ENCODE measurements at places on chromosomes 3 and 15.
A peak's percentile ranks its signal among the peaks of the same experiment; 100 is the strongest.

DNA sequence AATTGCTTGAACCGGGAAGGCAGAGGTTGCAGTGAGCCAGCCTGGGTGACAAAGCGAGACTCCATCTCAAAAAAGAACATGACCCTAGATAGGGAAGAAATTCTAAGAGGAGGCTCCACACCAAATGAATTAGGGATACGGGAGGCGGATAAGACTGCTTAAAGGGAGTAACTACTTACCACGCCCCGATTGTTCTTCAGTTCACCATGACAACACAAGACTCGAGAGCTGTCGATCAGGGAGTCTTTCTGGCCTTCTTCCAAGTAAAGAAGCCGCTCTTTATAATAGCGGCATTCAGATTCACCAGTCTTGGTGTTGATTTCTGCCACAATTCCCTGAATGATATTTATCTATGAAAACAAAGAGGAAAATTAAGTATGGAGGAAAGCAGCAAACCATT is 53.9 kb upstream of the TASOR start:
- H3K4me1 ChIP-seq = peaks cover 35% of the 10 kb centered on the region
- no peak for DNase-seq
- H3K4me3 ChIP-seq = no peak overlapping the region
- H3K27ac ChIP-seq = peak overlapping the region; percentile 44
- no peaks in the 10 kb centered on the region for H3K27me3 ChIP-seq

DNA sequence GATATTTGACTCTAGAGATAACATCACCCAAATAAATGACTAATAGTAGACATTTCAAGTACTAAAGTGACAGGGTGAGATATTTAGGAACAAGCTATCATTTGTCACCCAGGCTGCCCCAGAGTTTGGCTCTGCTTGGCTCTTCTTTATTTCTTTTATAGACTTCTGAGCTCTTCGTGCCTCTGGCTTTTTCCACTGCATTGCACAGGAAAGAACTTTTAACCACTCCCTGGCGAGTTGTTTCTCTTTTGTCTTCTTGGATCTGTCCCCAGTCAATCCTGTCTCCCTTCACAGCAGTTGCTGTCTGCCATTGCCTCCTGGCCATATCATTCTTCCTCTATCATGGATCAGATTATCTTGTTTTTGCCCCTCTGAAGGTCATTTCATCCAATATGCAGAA is 339.2 kb upstream of the DCBLD2 start:
- H3K4me3 ChIP-seq = no peak overlapping the region
- no peak for DNase-seq
- H3K4me1 ChIP-seq = no peaks in the 10 kb centered on the region
- H3K27me3 ChIP-seq = no peaks in the 10 kb centered on the region

DNA sequence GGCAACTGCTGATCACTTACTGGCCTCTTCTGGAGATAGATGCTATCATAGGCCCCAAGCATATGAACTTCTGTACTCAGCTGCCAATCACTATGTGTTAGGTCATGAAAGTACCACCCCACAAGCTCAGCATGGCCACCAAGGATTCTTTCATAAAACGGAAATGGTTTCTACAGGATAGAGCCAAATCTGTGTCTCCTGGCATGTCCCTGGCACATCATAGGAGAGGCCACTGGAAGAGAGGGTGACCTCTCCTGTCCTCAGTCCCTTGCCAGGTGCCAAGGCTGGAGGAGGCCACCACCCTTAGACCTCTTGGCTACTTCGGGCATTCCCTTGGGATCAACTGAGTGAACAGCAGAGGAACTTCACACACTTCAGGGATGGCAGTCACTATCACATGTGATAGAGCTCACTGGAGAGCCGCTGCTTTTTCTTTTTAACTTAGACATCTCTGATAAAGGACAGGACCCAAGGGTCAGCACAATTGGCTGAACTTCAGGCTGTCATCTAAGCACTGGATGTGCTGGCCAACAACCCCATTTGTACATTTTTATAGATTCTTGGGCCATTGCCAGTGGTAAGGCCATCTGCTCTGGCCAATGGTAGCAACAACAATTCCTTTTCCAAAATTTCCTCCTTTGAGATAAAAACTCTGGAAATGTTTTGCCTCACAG is 425.2 kb downstream of the SQOR start:
- DNase-seq = no peak
- H3K4me3 ChIP-seq = no peak overlapping the region
- H3K4me1 ChIP-seq = no peaks in the 10 kb centered on the region
- no peaks in the 10 kb centered on the region for H3K36me3 ChIP-seq

DNA sequence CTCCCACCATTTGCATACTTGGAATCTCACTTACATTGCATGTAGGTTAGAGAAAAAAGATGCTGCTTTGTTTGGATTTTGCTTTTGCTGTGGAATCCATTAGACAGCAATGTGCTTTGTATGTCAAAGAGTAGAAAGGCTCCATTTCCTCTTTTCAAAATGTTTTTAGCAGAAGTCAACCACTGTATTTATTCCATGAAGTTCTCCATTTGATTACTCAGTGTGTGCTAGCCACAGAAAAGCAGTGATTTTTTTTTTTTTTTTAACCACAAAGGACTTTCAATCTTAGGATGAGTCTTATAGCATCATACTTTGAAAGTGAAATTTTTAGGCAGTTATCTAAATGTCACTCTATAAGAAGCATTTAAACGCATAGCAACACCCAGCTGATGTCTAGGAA is 285.0 kb upstream of the ADAMTS9 start:
- H3K36me3 ChIP-seq = no peaks in the 10 kb centered on the region
- no peaks in the 10 kb centered on the region for H3K27me3 ChIP-seq
- DNase-seq = no peak
- H3K4me3 ChIP-seq = no peak overlapping the region
- H3K4me1 ChIP-seq = no peaks in the 10 kb centered on the region

- no peak for DNase-seq
- no peak overlapping the region for H3K27ac ChIP-seq
- peaks cover 6% of the 10 kb centered on the region for H3K36me3 ChIP-seq
- H3K4me1 ChIP-seq = no peaks in the 10 kb centered on the region
- no peak overlapping the region for H3K4me3 ChIP-seq
These were observed 764.8 kb upstream of the CADM2 start for GRCh38 chr3:84194029-84194428.

DNA sequence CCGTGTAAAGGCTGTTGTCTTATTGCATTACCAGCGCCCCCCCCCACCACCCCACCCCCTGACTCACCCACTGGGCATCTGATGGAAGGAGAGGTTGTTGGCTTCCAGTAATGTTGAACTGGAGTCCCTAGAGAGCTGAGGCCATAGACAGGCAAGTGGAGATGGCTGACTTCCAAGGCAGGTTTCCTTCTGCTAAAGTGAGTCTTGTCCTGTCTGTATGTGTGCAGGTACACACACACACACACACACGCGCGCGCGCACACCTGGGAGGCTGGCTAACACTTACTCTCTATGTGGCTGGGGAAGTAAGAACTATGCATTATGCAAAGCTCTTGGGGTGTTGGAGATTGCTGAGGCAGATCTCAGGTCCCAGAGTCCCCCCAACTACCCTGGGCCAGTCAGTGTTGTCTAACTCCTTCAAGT is 1.6 kb upstream of the KY start:
- no peaks in the 10 kb centered on the region for H3K36me3 ChIP-seq
- no peak overlapping the region for H3K27ac ChIP-seq
- H3K4me1 ChIP-seq = peaks cover 6% of the 10 kb centered on the region
- no peak overlapping the region for H3K4me3 ChIP-seq

DNA sequence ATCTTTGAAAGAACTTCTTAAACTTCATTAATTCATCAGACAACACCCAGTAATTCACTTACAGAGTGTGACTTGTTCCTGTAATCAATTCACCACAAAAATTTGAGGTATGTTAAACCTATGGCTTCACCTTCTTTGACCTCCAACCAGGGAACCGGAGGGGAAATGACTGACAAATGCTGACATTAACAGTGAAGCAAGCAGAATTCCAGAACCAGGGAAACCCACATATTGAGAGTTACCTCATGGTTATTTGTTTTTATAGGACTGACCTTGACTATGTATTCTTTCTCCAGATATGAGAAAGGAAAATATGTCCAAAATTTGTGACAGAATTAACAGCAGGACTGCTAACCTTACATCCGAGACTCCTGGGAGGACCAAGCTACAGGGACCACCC is 2.7 kb downstream of the P3H2 start:
- peaks cover 2% of the 10 kb centered on the region for H3K36me3 ChIP-seq
- H3K4me1 ChIP-seq = peaks cover 8% of the 10 kb centered on the region
- H3K27me3 ChIP-seq = peaks cover 79% of the 10 kb centered on the region
- no peak overlapping the region for H3K4me3 ChIP-seq
- no peak overlapping the region for H3K27ac ChIP-seq
- no peak for DNase-seq

DNA sequence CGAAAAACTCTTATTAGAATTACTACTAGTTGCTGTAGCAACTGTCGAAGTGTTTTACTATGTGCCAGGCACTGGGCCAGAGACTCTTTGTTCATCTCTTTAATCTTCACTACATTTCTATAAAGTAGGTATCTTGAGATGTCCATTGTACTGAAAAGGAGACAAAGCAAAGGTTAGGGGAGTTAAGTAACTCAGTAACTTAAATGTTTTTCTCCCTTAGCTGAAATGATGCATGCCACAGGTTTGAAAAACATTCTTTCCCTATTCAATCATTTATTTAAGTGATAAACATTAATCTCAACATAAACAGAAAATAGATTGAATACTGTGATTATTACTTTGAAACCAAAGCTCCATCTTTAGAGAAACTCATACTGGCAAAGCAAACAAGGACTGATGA is 776.2 kb downstream of the FHIT start:
- no peak for DNase-seq
- no peak overlapping the region for H3K27ac ChIP-seq
- no peaks in the 10 kb centered on the region for H3K27me3 ChIP-seq
- peaks cover 2% of the 10 kb centered on the region for H3K36me3 ChIP-seq
- no peak overlapping the region for H3K4me3 ChIP-seq

- DNase-seq = peak; percentile 78
- H3K4me1 ChIP-seq = peaks cover 66% of the 10 kb centered on the region
- H3K27me3 ChIP-seq = peaks cover 25% of the 10 kb centered on the region
- no peaks in the 10 kb centered on the region for H3K36me3 ChIP-seq
- H3K4me3 ChIP-seq = peak overlapping the region; percentile 86
These were observed 6.7 kb downstream of the CA12 start for GRCh38 chr15:63374686-63375520.

DNA sequence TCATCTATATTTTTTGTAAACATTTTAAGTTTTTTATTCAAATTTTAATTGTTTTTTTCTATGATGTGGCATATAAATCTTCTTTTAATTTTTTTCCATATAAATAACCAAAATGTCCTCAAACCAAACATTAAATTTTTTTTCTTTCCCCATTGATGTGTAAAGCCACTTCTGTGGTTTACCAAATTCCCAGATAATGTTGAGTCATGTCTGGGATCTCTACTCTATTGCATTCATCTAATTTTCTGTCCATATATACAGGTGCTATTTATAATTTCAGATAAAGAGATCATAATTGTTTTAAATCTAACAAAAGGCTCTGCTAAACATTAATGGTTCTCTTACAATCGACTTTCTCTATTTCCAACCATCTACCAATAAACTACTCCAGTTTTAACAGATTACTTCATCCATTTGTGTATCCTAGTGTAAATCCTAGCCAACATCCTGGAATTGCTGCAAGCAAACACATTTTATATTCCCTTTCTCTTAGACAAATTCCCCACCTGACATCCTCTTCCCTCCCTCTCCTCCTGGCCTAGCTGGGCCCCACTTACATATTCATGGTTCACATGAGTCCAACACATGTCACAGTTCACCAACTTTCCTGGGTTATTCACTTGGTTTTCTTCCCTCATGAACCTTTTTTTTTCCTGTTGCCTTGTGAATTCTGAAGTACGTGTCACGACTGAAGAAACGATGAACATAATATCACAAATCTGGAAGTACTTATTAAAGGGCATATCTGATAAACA is 368.0 kb upstream of the AGTR1 start:
- no peaks in the 10 kb centered on the region for H3K36me3 ChIP-seq
- H3K4me3 ChIP-seq = no peak overlapping the region
- H3K27ac ChIP-seq = no peak overlapping the region
- no peaks in the 10 kb centered on the region for H3K27me3 ChIP-seq

GRCh38 chr3:152621006-152621868 is 213.7 kb upstream of the P2RY1 start:
- no peak overlapping the region for H3K4me3 ChIP-seq
- DNase-seq = no peak

DNA sequence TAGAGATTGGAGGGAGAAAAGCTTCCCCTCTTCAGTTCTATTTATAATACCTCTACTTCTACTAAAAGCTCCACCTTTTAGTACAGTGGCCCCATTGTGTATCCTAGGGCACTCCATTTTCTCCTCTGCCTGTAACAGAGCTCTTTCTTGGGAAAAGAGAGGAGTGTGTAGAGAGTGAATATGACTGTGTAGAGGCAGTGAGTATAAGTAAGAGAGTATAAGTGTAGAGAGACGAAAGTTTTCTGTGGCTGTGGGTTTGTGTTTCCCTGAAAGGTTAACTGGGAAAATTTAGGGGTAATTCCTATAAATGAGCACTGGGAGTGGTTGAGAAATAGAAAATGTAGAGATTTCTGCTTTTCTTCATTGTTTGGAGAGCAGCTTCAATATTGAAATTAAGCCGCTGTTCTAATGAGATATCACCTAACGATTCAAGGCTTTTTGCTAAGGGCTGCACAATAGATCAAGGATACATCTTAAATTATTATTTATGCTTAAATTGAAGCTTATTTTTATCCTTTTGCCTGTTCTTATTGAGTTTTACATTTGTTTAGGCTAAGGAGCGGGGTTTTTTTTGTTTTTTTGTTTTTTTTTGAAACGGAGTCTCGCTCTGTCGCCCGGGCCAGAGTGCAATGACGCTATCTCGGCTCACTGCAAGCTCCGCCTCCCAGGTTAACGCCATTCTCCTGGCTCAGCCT is 6.9 kb downstream of the IQGAP1 start:
- H3K4me1 ChIP-seq = peaks cover 66% of the 10 kb centered on the region
- peak overlapping the region; percentile 1 for H3K27ac ChIP-seq
- H3K27me3 ChIP-seq = no peaks in the 10 kb centered on the region

DNA sequence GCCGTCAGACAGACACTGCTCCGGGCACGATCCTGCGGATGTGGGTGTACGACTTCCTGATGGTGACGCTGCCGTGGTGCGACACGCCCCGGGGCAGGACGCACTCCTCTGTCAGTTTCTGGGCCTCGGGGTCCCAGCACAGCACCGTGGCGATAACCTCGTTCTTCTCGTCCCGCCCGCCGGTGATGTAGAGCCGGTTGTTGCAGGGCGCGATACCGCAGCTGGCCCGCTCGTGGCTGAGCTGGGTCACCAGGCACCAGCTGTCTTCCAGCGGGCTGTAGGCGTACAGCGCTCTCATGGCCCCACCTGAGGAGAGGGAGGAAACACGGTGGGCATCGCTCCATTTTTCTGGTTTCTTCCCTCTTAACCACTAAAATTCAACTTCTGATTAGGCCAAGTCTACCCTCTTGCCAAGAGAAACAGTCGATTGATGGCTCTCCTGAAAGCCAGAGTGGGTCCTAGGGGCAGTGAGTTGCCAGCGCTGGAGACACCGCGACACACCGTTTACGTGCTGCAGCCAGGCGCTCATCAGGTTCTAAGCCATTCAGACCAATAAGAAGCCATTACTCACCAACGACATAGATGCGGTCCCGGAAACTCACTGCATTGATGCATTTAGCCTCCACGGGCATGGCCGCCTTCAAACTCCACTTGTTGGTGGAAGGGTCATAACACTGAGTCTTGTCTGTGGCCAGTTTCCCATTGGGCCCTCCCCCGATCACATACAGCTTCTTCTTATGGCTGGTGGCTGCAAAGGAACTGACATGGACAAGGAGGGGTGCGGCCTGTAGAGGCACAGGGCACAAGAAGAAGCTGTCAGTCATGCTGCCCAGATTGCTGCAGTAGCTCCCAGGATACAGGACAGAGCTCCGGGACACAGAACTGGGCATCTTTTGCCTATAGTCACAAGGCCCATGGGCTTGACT is 63.3 kb downstream of the KLHL6 start:
- no peak overlapping the region for H3K27ac ChIP-seq
- peaks cover 9% of the 10 kb centered on the region for H3K36me3 ChIP-seq
- no peak overlapping the region for H3K4me3 ChIP-seq
- no peaks in the 10 kb centered on the region for H3K27me3 ChIP-seq
- H3K4me1 ChIP-seq = peaks cover 8% of the 10 kb centered on the region
